ENCODE measurements at places on chromosomes 5 and 9. TPM values are rescaled to one million over a fixed set of nuclear protein-coding genes. Genes with fewer than 3 reads are reported as not detected.

The RORB gene
- 0.16 TPM for polyA plus RNA-seq

The ANKRD18B gene
- polyA plus RNA-seq = 0.22 TPM

The NEUROG1 gene
- not detected for polyA plus RNA-seq

The CTXN3 gene
- polyA plus RNA-seq = not detected

The PCDHGC5 gene
- 0.39 TPM for polyA plus RNA-seq

The GABRB2 gene
- 3.7 TPM for polyA plus RNA-seq

The PTGS1 gene
- 9.2 TPM for polyA plus RNA-seq

The OGN gene
- polyA plus RNA-seq = 184 TPM
